ENCODE measurements at places on chromosomes 4 and X.

GRCh38 chr4:25245181-25245580, 11.3 kb downstream of the PI4K2B start:
- no peak for DNase-seq

DNA sequence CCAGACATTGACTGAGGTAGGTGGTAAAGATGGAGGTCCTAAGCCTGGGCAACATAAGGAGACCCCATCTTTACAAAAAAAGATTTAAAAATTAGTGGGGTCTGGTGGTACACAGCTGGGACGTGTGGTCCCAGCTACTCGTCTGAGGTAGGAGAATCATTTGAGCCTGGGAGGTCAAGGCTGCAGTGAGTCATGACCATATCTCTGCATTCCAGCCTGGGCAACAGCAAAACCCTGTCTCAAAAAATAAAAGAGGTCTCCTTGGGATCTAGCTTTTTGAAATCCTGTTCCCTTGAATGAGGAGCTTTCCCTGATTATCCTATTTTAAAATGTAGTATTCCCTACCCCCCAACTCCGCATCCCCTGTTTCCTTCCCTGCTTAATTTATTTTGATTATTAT, 78.7 kb upstream of the OGT start:
- DNase-seq, result no peak

GRCh38 chr4:123477711-123478209, 81.2 kb downstream of the SPRY1 start:
- DNase-seq, result peak; percentile 21

GRCh38 chr4:176387571-176387970, 67.8 kb downstream of the SPCS3 start:
- DNase-seq, result no peak

DNA sequence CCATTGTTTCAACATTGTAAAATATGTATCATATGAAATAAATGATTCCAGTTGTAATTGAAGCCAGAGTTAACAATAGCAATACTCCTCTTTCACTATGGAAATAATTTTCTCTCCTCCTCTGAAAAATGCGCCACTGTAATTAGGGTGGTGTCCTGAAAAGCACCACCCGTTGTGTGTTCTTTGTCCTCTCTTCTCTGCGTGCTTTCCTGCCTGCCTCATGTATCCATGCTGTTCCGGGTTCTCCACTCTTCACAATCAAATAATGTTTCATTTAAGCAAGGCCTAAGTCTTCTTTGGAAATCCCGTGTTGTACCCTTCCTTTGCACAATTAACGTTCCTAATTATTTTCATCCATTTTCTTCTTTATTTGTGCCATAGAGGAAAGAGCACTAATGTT, 293.3 kb downstream of the ADGRL3 start:
- DNase-seq, result no peak

- DNase-seq, result no peak
These were observed 4.7 kb downstream of the GABRA2 start for GRCh38 chr4:46385235-46385634.

DNA sequence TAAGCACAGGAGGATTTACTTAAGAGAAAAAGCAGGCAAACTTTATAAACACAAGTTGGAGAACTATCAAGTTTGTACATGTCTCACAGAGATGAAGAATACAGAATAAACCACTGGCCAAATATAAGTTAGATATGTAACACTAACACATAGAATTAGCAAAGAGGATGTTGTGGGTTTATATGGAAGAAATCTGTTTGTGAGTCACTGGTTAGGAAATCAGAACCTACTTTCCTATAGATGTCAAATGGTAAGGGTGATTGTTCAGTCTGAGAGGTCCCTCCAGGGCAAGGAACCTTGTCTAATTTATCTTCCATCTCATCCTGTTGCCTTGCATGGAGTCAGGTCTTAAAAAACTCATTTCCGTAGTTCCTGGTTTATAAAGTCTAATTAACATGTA, 14.8 kb upstream of the ART3 start:
- DNase-seq, result no peak

- no peak for DNase-seq
These were observed 148.7 kb upstream of the TBC1D9 start for GRCh38 chr4:140904904-140905303.

DNA sequence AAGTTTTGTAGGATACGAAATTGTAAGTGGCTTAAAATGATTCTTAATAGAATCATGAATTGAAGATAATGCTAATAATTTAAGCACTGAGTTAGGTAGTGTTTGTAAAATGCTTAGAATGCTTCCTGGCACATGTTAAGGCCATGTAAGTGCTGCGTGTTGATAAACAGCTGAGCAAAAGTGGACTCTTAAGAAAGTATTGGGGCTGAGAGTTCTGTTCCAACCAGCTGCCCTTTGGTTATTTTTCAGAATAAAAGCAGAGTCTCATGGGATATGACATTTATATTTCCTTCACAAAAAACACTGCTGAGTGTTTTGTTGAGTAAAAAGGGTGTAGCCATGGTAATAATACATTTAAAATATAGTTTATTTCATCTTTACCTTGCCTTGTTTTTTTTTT, 42.5 kb downstream of the HTT start:
- DNase-seq, result no peak

DNA sequence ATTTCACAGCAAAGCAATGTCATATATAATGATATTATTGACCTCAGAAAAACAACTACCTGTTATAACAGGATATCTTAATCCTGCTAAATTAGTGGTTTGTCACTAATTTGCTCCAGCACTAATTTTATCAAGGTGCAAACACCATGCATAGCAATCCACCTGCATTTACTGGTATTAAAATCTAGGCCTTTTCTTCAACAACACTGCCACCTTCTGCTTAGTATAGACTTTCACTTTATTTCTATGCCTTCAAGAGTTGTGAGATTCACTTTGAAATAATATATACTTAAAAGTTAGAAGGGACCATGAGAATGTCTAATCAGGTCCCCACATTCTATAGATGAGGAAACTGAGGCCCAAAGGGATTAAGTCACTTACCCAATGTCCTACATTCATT, 82.1 kb upstream of the IQCM start:
- no peak for DNase-seq

DNA sequence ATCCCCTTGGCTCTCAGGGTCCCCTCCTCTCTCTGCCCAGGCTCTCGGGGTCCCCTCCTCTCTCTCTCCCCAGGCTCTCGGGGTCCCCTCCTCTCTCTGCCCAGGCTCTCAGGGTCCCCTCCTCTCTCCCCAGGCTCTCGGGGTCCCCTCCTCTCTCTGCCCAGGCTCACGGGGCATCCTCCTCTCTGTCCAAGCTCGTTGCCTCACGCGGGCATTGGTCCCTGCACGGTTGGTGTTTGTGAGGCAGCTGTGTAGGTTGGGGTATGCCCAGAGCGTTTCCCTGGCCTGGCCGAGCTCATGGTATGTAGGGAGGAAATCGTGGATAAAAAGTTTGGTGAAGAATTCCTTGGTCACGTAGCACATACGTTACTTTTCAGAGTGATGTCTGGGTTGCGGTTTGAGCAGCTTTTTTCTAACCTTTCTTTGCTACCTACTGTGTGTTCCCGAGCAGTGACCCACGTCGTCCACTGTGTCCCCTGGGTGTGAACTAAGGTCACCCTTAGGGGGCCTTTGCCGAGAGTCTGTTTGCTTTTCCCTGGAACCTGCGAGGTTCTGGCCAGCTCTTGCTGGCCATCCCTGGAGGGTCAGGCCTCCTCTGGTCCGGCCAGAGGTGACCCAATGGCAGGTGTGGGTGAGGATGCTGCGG, 36.6 kb downstream of the PCGF3 start:
- no peak for DNase-seq

GRCh38 chrX:121256647-121257046, 209.2 kb downstream of the GLUD2 start:
- no peak for DNase-seq

DNA sequence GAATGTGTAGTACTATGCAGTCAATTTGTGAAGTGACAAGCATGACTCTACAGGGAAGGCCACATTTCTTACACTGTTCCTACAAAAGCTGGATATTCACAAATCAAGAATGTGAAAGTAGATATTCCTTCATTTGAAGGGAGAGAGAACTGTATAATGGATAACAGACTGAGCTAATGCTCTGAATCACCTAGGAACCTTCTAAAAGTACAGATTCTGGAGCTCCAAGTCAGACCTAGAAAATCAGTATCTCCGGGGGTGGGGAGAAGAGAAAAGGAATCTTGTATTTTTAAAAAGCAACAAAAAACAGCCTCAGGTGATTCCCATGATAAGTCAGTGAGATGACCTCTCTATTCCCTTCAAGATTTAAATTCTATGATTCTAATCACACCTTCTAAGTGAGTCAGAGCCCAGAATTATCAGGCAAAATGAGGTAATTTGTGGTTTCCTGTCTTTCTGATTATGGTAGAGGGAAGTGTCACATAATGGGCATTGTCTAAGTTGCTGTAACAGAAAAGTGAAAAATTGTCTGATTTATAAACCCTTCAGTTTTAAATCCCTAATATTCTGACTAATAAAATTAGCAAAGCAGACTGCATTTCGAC, 80.9 kb downstream of the IL21 start:
- DNase-seq, result no peak

Data from stimulated activated CD8-positive, alpha-beta memory T cell treated with anti-CD3 and anti-CD28 coated beads, Interleukin-4, amount 100 ng/mL, for 1 hour (primary cell).